ENCODE measurements at places on chromosomes 11 and 22.
A peak's percentile ranks its signal among the peaks of the same experiment; 100 is the strongest.

- no peak for DNase-seq
Observed at GRCh38 chr11:134363592-134363991, 31.8 kb downstream of the GLB1L2 start.

DNA sequence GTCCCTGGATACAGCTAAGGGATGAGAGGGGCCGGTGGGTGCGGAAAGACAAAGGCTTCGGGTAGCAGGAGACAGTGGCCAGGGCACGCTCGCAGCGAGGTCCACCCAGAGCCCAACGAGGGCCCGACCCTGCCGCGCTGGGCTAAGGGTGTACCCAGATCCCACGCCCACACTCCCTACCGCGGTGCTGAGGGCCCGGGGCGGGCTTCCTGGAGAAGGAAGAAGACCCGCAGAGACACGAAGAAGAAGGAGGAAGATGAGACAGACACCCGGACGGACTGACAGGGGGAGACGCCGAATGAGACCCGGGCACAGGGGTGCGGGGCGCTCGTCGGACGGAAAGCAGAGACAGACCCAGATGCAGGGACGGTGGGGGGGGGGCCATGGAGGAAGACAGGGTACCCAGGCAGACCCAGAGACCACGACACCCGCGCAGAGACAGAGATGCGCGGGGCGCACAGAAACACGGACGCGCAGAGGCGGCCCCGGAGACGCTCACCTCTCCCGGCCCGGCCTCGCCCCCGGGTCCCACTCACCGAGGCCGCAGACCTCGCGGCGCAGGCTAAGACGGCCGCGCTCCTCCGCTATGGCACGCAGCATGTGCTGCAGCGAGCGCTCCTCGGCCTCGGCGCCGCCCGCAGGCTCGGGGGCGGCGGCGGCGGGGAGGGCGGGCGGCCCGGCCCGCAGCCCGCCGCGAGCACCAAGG lies 437 bp downstream of the KIAA0930 start:
- no peak for DNase-seq

DNA sequence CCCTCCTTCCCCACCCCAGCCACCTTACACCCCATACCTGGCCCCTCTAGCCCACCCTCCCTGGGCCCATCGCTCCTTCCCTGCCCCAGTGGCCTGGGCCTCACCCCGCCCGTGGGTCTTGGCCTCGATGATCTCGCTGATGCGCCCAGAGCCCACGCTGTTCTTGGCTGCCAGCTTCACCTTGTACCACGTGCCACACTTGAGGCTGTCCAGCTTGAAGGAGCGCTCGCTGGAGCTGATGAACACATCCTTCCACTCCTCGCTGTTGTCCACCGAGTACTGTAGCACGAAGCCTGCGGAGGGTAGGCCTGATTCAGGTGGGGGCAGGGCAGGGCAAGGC lies 110.1 kb downstream of the CEP164 start:
- DNase-seq: no peak

DNA sequence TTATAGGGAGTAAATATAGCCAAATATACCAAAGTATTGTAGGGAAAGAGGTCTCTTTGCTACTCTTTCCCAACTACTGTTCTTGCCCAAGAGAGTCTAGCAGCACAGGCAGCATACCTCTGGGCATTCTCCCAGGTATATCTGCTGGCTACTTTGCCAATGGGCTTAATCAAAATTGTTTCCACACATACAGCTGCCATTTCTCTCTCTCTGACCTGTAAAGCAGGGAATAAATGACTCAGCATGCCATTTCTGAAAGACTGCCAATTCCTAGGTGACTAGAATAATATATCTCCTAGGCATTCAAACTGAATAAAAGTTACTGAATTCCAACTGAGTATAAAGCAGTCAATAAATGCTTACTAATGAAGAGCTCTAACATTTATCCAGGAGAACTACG lies 44.6 kb downstream of the RDX start:
- DNase-seq: no peak

- no peak for DNase-seq
Observed at GRCh38 chr11:28464252-28464867, 356.2 kb downstream of the METTL15 start.

GRCh38 chr11:113400631-113401230 lies 13.2 kb downstream of the ANKK1 start:
- no peak for DNase-seq

DNA sequence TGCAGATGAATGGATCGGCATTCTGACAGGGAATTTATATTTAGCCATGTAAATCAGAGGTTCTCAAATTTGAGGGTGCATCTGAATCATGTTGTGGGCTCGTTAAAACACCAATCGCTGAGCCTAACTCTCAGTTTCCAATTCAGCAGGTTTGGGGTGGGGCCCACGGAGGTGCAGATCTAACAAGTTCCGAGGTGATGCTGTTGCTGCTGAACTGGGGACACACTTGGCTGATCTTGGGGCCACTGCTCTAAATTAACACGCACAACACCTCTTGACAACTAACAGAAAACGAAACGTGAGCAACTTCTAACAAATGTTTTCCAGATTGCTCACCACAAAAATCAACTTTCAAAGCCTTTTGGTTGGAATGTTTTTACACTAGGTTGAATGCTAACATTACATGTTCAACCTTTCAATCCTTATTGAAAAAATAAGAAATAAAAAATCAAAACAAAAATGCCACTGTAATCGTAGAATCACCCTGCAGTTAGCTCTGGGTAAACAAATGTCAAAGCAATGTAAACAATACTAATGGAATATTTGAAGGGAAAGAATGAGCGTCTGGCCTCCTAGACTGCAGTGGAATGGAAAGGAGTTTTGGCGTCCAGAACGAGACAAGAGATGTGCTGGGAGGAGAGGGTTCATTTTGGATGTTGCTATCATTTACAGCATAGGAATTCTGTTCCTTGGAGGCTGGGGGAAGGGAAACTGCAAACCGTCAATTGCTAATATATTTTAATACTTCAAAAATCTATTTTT lies 68.3 kb upstream of the SLC6A5 start:
- DNase-seq: no peak

DNA sequence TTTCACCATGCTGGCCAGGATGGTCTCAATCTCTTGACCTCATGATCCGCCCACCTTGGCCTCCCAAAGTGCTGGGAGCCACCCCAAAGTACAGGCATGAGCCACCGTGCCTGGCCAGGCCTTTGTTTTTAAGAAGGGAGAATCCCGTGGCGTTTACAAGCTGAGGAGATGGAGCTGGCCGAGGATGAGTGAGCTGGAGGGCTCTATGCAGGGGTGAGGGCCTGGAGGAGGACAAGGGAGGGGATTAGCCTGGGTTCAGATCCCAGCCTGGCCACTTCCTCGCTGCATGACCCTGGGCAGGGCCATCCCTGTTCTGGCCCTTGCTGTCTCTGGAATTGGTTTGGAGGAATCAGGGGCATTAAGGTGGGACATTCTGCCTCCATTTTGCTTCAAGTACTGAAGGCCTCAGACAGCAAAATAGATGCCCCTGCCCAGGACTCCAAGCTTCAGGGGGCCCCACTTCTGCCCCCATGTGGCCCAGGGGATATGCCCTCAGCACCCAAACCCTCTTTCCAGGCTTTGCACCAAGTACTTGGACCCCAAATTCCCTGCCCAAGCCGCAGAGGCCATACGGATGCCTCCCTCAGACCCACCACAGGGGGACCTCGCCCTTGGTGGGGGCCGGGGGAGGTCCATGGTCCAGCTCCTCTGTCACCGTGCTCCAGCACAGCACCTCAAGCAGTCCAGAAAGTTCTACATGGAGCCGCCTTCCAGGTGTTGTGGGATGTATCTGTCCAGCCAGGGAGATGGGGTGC lies 12.1 kb upstream of the LRP5 start:
- no peak for DNase-seq

- no peak for DNase-seq
Observed at GRCh38 chr11:32830796-32831195, 1.1 kb downstream of the PRRG4 start.

DNA sequence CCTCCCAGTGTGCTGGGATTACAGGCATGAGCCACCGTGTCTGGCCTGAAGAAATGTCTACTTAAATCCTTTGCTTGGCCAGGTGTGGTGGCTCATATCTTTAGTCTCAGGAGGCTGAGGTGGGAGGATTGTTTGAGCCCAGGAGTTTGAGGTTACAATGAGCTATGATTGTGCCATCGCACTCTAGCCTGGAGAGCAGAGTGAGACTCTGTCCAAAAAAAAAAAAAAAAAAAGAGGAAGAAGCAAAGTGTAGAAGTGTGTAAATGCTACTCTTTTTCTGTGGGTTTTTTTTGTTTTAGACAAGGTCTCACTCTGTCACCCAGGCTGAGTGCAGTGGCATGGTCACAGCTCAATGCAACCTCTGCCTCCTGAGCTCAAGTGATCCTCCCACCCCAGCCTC lies 6.4 kb upstream of the ATG16L2 start:
- DNase-seq: no peak

- no peak for DNase-seq
Observed at GRCh38 chr22:40855979-40856512, 393 bp downstream of the ST13 start.

GRCh38 chr11:69524991-69525411 lies 43.5 kb downstream of the LINC01488 start:
- DNase-seq: no peak

GRCh38 chr11:1708716-1709115 lies 11.7 kb downstream of the KRTAP5-6 start:
- no peak for DNase-seq

- no peak for DNase-seq
Observed at GRCh38 chr11:112292785-112293407, 32.2 kb upstream of the PLET1 start.

- no peak for DNase-seq
Observed at GRCh38 chr22:32410459-32410858, 1.6 kb downstream of the RTCB start.

DNA sequence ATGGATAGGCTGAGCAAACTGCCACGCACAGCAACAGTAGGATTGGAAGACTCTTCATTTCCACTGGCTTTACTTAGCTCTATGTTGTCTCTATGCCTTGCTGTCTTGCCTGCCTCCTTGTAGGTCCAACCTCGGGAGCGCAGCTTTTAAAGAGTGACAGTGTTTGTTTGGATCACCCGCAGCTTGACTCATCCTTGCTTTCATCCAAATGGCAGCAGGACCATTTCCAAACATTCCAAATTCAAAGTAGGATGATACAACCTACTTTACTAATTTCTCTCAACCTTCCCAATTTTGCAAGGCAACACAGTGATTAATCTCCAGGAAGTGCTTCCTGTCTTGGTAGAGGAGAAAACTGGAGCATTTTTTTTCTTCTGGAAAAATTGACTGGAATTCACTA lies at the start of gene MMP3:
Gene MMP3, minus strand, starts transcription at position 121 of the 400 bp plus-strand sequence. Its CDS starts 63 bp downstream, at position 58.
- DNase-seq: no peak

DNA sequence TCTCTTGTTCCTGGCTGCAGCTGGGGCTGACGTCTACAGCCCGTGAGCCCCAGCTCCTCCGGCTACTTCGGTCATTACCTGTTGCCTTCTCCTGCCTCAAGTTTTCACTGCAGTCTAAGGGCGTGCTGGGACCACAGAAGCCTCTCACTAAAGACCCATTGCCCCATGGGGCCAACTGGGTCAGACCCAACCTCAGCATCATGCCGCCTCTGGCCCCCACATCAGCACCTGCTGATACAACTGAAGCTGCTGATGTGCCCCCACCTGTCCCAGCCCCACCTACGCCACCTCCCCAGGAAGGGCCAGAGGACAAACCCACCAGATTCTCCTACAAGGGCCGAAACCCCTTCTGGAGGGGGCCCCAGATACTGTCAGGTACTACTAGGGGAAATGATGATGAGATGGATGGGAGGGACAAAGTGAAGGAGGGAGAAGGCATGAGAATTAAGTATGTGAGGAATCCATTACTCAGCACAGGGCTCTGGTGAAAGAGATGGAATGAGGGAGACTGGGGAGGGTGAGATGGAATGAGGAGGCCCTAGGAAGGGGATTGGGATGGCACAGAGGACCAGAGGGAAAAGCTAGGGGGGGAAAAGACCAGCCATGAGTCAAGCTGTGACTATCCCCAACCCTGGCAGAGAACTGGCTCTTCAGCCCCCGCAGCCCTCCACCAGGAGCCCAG lies 5.1 kb downstream of the C11orf42 start:
- DNase-seq: no peak

DNA sequence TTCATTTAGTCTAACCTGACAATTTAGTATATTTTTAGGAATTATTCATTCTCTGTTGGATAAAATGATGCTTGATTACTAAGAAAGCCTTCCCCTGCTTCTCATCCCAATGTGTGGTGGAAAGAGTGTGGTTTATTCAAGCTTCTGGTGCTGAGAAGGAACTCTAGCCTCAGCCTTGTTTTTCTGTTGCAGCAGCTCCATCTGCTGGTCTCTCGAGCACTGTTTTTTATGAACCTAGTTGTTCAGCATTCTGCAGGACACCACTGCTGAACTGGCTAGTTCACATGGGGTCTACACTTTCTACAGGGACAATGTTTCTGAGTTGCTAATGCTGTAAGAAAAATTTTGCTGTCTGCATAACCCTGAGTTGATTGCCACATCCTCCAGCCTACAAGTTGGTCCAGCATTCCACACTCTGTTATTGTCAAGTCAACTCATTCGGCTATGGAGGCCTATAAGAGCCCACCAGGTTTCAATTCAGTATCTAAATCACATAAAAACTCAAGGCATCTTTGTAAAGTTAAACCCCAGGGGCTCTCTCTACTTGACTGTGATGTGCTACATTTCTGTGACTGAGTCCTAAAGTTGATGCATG lies 14.3 kb downstream of the OR2AG2 start:
- DNase-seq: peak; percentile 38

DNA sequence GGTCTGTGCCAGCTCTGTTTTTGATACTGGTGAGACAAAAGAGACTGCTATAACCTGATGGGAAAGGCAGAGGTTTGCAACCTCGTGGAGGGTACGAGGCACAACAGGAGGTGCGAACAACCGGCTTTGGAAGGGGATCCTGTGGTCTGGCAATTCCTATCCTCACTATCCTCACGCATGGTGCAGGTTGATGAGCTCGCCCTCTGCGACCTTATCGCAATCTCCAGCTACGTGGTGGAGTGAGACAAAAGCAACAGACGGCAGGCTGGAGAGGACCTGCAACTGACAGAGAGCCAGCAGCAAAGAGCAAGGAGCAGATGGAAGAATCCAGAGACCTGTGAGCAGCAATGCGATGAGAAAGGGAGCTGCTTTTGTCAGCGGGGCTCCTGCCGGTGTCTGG lies 47.3 kb upstream of the TSKU start:
- DNase-seq: no peak

DNA sequence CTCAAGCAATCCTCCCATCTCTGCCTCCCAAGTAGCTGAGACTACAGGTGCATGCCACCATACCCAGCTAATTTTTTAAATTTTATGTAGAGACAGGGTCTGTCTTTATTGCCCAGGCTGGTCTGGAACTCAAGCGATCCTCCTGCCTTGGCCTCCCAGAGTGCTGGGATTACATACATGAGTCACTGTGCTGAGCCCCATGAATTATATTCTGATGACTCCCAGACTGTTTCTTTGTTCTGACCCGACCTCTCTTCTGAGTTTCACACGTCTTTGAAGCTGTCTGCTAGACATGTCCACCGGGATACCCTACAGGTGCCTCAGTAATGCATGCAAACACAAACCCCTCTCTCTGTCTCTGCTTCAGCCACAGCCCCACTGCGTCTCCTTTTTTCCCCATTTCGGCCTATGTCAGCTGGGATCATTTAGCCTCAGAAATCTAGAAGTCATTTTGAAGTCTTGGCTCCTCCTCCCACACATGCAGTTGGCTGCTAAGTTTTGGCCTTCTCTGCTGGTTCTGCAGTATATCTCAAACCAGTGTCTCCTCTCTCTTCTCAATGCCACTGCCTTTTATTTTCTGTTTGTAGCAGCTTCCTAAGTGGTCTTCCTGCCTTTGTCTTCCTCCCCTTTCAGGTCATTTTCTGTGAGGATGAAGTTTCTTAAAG lies 4.8 kb downstream of the VPS26B start:
- no peak for DNase-seq

- DNase-seq: no peak
Observed at GRCh38 chr11:122270535-122270934, 154.5 kb upstream of the BLID start.

Data from stimulated activated CD8-positive, alpha-beta memory T cell treated with anti-CD3 and anti-CD28 coated beads, Interleukin-4, amount 100 ng/mL, for 1 hour (primary cell).